Subcutaneous preadipocyte (primary cell): ENCODE measurements at places on chromosomes 6 and 20. TPM values are rescaled to one million over a fixed set of nuclear protein-coding genes. Genes with fewer than 3 reads are reported as not detected.

Gene COL11A2
- under 0.01 and 0.20 TPM in 2 replicates for total RNA-seq

Gene PROCR
- total RNA-seq = 136 and 137 TPM in 2 replicates

Gene RAET1L
- not detected in 2 replicates for total RNA-seq

Gene SLC22A2
- not detected in 2 replicates for total RNA-seq

Gene TIAM2
- total RNA-seq = 6.6 and 15.2 TPM in 2 replicates

Gene TSPO2
- not detected in 2 replicates for total RNA-seq

Gene LIME1
- 2.2 and 2.9 TPM in 2 replicates for total RNA-seq

Gene ESR1
- total RNA-seq = 0.73 and 0.98 TPM in 2 replicates

Gene PPP1R3G
- 1.6 and 1.8 TPM in 2 replicates for total RNA-seq

Gene MEP1A
- not detected in 2 replicates for total RNA-seq

Gene C4A
- 1.4 and 2.6 TPM in 2 replicates for total RNA-seq

Gene NKAPL
- total RNA-seq = 0.73 and 1.6 TPM in 2 replicates

Gene OPRM1
- not detected in 2 replicates for total RNA-seq

Gene RHAG
- not detected in 2 replicates for total RNA-seq

Gene KCNQ5
- 0.37 and 1.2 TPM in 2 replicates for total RNA-seq

Gene DYNLT2
- total RNA-seq = 0.37 and 0.98 TPM in 2 replicates

Gene PPP1R16B
- not detected in 2 replicates for total RNA-seq

Gene MAP3K7
- total RNA-seq = 27.2 and 34.6 TPM in 2 replicates

Gene RWDD2A
- 1.5 and 2.2 TPM in 2 replicates for total RNA-seq

Gene DACT2
- not detected in 2 replicates for total RNA-seq

Gene SLC17A1
- total RNA-seq = not detected in 2 replicates

Gene PLA2G7
- not detected in 2 replicates for total RNA-seq

Gene CALHM4
- not detected in 2 replicates for total RNA-seq

Gene ATP6V1G2
- 1.8 TPM in 2 replicates for total RNA-seq

Gene PAX1
- total RNA-seq = not detected in 2 replicates

Gene SLC12A5
- total RNA-seq = not detected in 2 replicates

Gene DLL1
- 0.73 and 0.78 TPM in 2 replicates for total RNA-seq

Gene SPTLC3
- total RNA-seq = 8.5 and 10.0 TPM in 2 replicates

Gene ENPP5
- 0.78 and 9.6 TPM in 2 replicates for total RNA-seq

Gene DSE
- 37.5 and 50.4 TPM in 2 replicates for total RNA-seq

Gene FERMT1
- total RNA-seq = 17.2 and 17.3 TPM in 2 replicates

Gene SLC17A9
- total RNA-seq = 8.5 and 13.3 TPM in 2 replicates

Gene B3GAT2
- total RNA-seq = under 0.01 TPM in 1 of 2 replicates, not detected in the other

Gene THBS2
- total RNA-seq = 197 and 279 TPM in 2 replicates

Gene PRDM1
- 0.78 and 1.1 TPM in 2 replicates for total RNA-seq

Gene TENT5A
- total RNA-seq = 23.7 and 30.1 TPM in 2 replicates

Gene CLVS2
- under 0.01 TPM in 2 replicates for total RNA-seq

Gene FAM83C
- not detected in 2 replicates for total RNA-seq

Gene LYRM4
- total RNA-seq = 13.5 and 14.7 TPM in 2 replicates

Gene TASP1
- 6.2 and 7.4 TPM in 2 replicates for total RNA-seq
